Mesenteric fat pad (tissue), 1 donor: ENCODE measurements at places on chromosomes 11 and 22. TPM values are rescaled to one million over a fixed set of nuclear protein-coding genes. Genes with fewer than 3 reads are reported as not detected.

- DNase-seq: no peak
Observed at GRCh38 chr11:87493516-87493915, 455.8 kb downstream of the TMEM135 start.

DNA sequence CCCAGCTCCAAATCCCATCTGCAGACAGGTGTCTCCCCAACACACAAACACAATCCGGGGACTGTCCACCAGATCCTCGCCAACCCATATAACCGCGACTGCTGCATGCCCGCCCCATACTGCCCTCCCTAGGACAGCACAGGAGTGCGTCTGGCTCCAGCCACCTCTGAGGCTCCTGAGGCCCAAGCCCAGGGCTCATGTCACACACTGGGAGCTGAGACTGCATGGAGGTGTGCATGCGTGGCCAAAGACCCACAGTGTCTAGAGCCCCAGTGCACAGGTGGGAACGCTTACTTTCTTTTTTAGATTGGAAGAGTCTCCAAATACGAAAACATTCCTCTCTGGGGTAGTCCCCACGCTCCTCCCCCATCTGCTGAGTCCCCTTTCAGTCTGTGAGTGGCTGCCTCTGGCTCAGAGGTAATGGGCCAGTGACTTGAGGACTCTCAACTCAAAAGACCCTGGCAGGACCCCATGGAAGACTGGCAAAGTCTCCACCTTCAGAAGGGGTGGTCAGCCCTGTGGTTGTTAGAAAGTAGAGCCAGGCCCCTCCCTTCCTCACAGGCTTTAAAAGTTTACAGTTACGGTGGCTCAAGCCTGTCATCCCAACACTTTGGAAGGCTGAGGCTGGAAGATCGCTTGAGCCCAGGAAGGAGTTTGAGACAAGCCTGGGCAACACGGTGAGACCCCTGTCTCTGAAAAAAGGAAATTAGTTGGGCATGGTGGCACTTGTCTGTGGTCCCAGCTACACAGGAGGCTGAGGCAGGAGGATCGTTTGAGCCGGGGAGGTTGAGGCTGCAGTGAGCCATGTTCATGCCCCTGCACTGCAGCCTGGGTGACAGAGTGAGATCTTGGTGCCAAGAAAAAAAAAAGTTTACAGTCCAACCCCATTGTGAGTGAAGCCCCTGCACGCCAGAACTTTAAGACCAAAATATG, 2.3 kb downstream of the CBX7 start:
- DNase-seq: no peak

GRCh38 chr11:77196961-77197360, 68.9 kb downstream of the MYO7A start:
- DNase-seq: peak; percentile 75

Gene ZNF214
- total RNA-seq: 0.96 TPM

Gene GLYATL2
- total RNA-seq: not detected

Gene DKK3
- 8.9 TPM for total RNA-seq
